ENCODE measurements at places on chromosomes 2 and 18.
A peak's percentile ranks its signal among the peaks of the same experiment; 100 is the strongest.

GRCh38 chr2:229407170-229407569 lies 136.1 kb upstream of the PID1 start:
- no peak for DNase-seq

DNA sequence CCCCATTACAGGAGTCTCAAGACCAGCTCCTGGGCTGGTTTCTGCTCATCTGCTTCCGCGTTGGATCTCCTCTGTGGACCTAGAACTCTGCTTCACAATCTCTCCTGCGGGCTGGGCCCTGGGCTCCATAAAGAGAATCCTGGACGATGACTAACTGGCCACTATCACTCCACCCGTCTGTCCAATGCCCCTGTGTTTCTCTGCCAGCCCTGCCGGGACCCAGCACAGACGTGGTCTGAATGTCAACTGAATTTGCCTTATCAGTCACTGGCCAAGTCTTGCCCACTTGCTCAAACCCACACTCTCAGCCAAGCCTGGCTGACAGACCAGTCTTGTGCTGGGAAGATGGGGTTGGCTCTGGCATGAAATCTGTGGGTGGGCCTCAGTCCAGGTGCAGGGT lies 17.4 kb downstream of the KIF3C start:
- no peak for DNase-seq

DNA sequence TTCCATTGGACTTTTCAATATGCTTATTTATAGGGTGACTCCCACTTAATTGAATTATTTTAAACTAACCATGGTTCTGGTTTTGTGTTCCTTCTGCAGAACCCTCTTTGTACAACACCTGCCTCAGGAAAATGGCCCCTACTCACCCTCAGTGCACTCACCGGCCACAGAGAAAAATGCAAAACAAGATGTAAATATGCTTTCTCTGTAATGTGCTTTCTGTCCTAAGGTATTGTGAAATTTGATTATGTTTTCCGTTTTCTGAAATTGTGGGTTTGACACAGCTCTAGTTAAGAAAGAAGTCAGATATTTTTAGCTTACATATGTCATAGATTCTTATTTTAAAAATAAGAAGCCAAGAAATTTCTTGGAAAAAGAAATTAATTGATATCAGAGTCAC lies 357.7 kb upstream of the SMIM21 start:
- no peak for DNase-seq

DNA sequence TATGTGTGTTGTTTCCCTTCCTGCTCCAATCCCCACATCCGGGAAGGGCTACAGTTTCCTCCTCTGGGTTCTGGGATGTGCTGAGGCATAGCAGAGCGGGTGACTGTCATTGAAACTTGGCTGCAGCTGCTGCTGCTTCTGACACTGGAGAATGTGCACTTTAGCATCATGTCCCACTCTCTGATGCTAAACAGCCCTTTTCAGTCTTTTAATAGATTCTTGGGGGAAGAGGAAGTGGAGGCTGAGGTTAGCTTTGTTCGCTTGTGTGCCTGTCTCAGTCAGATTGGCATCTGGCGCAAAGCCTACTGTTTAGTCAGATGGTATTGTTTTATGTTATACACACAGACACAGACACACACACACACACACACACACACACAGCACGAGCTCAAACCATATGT lies 136.5 kb upstream of the RND3 start:
- DNase-seq, result no peak

DNA sequence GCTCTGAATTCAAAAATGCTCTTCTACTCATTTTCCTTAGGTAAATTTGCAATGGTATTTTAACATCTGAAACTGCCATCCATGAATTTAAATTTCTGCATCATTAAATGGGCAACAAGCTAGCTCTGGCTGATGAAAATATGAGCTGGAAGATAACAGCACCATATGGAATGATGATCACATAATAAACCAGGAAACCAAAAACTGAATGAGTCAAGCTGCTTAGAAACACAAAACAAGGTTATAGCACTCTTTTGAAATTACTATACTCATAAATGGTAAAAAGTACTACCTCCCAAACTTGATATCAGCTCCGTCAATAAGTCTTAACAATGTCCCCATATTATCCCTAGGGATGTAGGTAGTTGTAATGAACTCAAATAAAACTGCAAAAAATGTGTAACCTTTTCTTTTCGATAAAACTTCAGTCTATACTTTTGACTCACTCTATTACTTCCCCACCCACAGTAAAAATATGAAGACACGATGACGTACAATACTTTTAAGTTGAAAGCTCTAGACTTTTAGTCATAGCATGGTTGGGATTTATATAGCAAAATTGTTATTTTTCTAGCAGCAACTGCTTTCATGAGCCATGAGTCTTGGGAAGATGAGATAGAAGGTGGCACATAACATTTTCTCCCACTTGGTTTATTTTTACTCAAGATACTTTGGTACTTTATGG lies 396.7 kb downstream of the CDH2 start:
- DNase-seq, result no peak

DNA sequence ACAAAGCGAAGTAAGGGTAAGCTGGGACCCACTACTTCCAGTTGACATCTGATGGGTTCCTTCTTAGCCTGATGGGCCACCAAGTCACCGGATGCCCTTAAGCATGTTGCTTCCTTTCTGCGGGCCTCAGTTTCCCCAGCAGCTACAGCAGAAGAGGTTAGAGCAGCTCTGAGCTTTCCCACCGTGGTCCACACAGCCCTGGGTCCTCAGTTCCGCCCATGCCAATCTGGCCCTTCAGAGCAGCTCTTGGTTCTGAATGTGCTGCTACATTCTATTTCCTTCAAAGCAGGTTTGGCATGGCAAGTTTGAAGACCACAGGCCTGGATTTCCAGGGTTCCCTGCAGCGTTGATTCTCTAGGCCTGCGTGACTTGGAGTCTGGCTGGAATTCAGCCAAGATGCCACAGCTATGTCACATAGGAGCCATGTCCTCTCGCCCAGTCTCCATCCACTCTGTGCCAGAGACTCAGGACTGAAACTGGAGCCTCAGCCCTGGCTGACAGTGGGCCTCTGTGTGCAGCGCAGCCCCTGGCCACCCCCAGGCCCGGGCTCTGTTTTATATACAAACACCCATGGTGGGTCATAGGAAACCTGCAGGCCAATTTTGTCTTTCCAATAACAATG lies 79.6 kb downstream of the TFCP2L1 start:
- no peak for DNase-seq

GRCh38 chr2:2681711-2682251 lies 350.7 kb upstream of the MYT1L start:
- DNase-seq, result no peak

DNA sequence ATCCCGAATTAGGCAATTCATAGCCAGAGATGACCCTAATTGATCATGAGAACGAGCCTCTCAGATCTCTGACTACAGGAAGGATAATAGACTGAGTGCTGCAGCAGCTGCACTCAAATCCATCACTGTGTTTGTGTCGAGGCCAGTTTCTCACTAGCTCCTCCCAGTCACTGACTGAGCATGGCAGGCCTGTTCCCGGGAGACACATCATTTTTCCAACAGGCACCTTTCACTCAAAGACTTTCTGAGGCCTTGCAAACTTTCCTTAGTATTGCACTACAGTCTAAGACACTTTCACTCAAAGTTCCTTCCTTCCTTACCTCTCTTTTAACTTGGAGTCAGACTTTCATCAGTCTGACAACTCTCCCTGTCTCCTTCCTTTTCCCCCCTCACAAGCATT lies 13.7 kb downstream of the SOS1 start:
- no peak for DNase-seq

DNA sequence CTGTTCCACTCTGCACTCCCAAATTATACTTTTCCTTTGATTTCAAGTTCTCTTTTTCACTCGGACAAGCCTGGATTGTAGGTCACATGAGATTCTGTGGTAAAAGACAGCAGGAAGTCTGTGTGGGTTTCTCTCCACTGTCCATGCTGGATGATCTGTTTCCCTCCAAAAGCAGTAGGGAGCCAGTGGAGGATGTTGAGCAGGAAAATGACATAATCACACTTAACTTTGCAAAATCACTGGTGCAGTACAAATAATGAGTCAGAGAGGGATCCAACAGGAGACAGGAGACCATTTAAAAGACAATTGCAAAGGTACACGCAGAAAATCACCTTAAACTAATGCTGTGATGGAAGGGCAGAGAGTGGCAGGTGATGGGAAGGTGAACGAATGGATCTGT lies 301.3 kb downstream of the ZNF407 start:
- DNase-seq, result no peak

GRCh38 chr2:127064642-127065250 lies 42.2 kb downstream of the BIN1 start:
- DNase-seq, result peak; percentile 80

All from GM18507 (cell line).